RWPE2 (cell line): ENCODE measurements at places on chromosomes 2 and 18.

- DNase-seq, result no peak
Measured at GRCh38 chr2:199705538-199705937, 145.5 kb downstream of the FTCDNL1 start.

GRCh38 chr2:113755835-113756354 lies 547 bp downstream of the SLC35F5 start:
- DNase-seq, result no peak

DNA sequence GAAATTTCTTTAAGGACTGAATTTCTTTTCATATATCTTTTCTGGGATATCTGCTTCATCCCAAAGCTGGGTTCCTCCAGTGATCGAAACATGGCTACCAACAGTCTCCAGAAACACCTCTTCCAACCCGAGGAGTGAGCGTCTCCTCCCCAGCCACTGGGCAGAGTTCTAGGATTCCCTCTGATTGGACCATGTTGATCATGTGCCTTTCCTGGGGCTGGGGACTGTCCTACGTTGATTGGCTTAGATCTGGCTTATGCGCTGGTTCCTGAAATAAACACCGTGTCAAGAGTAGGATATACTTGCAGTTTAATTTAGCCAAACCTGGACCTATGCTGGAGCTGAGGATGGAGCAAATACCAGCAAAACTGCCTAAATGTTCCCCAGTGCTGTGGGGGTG lies 55.5 kb upstream of the SLC16A14 start:
- DNase-seq, result no peak

DNA sequence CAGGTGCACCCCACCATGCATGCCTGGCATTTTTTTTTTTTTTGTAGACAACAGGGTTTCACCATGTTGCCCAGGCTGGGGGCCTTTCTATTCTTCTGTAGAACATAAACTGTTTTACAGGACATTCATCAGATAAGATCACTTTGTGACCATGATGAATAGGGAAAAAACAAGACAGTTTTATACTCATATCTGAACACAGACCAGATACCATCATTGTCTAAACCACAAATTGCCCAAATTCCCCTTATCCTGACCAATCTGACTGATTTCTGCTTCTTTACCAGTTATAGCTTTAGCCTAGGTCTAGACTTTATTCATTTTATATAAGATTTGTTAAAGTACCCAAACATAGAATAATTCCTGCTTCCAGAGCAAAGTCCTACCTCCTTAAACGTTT lies 1699.3 kb upstream of the TMEFF2 start:
- no peak for DNase-seq

- no peak for DNase-seq
Measured at GRCh38 chr2:236343400-236344161, 79.4 kb upstream of the ASB18 start.
